NCI-H524 (cell line): ENCODE measurements at places on chromosomes 4 and X.

DNA sequence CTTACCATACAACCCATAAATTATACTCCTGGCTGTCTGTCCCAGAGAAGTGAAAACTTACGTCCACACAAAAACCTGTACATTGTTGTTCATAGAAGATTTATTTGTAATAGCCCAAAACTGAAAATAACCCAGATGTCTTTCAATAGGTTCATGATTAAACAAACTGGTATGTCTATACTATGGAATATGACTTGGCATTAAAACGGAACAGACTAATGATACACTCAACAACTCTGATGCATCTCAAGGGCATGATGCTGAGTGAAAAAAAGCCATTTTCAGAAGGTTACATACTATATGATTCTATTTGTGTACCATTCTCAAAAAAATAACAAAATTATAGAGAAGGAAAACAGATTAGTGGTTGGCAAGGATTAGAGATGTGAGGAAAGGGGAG, 11.6 kb upstream of the MND1 start:
- no peak for DNase-seq

- no peak for DNase-seq
Measured at GRCh38 chr4:10134141-10134540, 17.5 kb upstream of the WDR1 start.

GRCh38 chrX:9339603-9340491, 125.0 kb upstream of the TBL1X start:
- DNase-seq = peak; percentile 42

DNA sequence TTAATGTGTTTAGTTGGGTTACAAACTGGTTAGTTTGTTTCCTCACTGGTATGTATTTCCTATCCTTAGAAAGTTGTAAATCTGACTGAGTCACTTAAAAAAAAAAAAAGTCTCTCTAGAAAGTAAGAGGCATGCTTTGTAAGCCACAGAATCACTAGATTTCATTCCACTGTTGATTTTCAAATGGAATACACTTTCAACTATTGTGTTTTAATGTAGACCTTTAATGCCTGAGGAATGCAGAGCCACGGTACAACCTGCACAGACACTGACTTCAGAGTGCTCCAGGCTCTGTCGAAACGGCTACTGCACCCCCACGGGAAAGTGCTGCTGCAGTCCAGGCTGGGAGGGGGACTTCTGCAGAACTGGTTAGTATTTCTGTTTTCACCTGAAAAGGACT, 88.6 kb downstream of the HHIP start:
- no peak for DNase-seq

- no peak for DNase-seq
Measured at GRCh38 chrX:24566240-24566639, 80.9 kb downstream of the PCYT1B start.

DNA sequence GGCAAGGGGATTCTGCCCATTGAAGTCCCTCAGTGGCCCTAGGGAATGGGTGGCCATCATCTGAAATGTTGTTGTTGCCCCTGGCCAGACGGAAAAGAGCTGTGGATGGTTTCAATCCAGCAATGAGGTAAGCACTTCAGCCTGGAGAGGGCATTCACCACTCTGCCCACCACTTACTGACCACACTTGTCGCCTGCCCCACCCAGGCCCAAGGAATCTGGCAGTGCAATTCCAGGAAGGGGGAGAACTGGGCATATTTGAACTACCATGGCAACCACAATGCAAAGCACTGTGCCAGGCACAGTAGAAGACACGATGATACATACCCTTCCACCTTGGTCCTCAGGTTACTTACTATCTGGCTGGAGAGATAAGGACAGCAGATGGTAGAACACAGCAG, 161.6 kb downstream of the PDGFRA start:
- DNase-seq = no peak

- no peak for DNase-seq
Measured at GRCh38 chr4:113411496-113411938, 350.0 kb downstream of the CAMK2D start.

- no peak for DNase-seq
Measured at GRCh38 chr4:88396681-88397080, 18.0 kb downstream of the HERC6 start.

DNA sequence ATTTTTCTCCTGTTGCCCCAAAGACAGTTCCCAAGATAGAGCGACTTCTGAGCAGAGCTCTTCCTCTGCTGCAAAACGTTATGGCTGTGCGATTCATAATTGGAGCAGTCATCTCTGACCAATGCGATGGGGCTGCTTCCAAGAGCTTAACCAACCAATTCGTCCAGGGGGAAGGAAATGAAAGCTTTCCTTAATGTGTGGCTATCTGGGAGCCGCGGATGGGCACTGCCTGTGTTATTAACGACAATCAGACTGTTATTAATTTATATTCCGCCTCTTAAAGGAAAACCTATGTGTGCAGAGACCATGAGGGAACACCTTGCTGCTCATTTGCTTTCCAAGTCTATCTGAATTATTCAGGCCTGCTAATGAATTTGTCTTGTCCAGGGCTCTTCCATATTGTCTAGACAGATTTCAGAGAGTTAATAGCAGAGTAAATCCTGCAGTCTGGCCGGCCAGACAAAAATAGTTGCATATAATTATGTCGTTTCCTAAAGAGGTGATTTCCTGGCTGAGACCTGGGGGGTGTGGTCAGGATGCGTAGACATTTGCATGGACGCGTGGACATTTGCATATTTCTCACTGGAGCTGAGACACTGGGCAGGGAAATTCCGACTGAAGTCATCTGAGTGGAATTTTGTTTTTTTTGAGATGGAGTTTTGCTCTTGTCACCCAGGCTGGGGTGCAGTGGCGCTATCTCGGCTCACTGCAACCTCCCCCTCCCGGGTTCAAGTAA, 135.4 kb downstream of the HMX1 start:
- DNase-seq = no peak

- DNase-seq = no peak
Measured at GRCh38 chr4:151206241-151207005, 70.5 kb upstream of the PRSS48 start.

GRCh38 chr4:89563431-89563830, 255.8 kb upstream of the GPRIN3 start:
- DNase-seq = no peak

DNA sequence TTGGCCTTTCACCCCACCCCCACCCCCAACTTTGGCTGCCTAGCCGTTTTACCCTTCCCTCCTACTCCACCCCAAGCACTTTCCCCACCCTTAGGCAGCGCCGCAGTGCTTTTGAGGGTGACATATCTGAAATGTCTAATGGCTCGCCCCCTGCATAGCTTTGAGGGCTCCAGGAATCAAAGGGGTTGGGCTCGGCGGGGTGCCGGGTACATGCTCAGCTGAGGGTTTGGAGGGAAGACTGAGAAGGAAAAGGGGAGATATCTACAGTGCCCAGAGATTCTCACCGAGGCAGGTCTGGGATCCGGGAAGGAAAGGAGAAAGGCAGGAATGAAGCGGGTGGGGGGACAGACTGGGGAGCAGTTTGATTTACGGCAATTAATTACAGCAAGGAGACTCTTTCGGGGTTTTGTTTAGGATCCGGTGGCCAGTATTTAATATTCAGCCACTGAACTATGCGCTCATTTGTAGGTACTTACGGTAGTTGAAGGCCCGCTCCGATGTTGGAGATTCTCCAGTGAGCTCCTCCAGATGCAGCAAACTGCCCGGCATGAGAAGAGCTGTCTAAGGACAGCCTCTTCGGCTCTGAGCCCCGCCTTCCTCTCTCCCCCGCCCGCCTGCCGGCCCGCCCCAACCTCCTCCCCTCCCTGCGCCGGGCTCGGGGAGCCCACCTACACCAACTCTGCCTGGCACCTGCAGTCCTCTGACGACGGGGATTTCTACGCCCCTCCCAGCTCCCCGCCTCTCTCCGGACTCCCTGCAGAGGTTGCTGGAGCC, at the start of gene IGSF1:
IGSF1 (minus strand) TSS at position 569 of the 774 bp plus-strand sequence. CDS start 2,632 bp downstream, outside the sequence.
- peak; percentile 42 for DNase-seq

GRCh38 chr4:87405211-87405820, 14.3 kb upstream of the HSD17B11 start:
- DNase-seq = no peak

- DNase-seq = no peak
Measured at GRCh38 chrX:135512508-135513129, 7.8 kb upstream of the INTS6L start.

- DNase-seq = peak; percentile 33
Measured at GRCh38 chr4:134200811-134201215, 776 bp downstream of the PABPC4L start.

GRCh38 chrX:130531066-130531465, 129.3 kb downstream of the RBMX2 start:
- no peak for DNase-seq

- no peak for DNase-seq
Measured at GRCh38 chr4:94695384-94695783, 62.4 kb upstream of the BMPR1B start.

- DNase-seq = no peak
Measured at GRCh38 chr4:40206426-40206825, 9.6 kb downstream of the RHOH start.

GRCh38 chr4:152535360-152535902, 461 bp downstream of the FBXW7 start:
- DNase-seq = no peak
